ENCODE measurements at places on chromosomes 6 and 20. TPM values are rescaled to one million over a fixed set of nuclear protein-coding genes. Genes with fewer than 3 reads are reported as not detected.

DNA sequence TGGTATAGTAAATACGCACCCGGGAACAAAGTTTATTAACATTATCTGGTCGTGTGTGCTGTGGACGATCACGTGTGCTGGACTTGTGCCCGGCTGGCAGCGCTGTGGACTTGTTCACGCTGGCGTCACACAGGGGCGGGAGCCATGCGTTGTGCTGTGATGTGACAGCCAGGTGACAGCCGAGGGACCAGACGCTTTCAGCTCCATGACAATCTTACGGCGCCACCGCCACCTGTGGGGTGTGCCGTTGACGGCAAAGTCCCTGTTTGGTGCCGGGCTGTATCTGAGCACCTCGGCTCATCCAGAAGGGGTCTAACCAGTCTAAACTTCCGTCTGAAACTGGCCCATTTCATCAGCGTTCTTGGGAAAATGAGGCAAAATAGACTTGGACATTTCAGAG is 25.2 kb downstream of the DLL1 start:
- H3K36me3 ChIP-seq: no peaks in the 10 kb centered on the region
- no peaks in the 10 kb centered on the region for H3K4me1 ChIP-seq
- H3K4me3 ChIP-seq: no peak overlapping the region
- no peak for DNase-seq

- DNase-seq: no peak
- H3K4me1 ChIP-seq: no peaks in the 10 kb centered on the region
- no peak overlapping the region for H3K4me3 ChIP-seq
- H3K36me3 ChIP-seq: no peaks in the 10 kb centered on the region
These were observed 149.5 kb upstream of the BMP5 start for GRCh38 chr6:56024931-56025330.

GRCh38 chr20:10249822-10250221 is 31.2 kb downstream of the SNAP25 start:
- no peaks in the 10 kb centered on the region for H3K4me1 ChIP-seq
- H3K27ac ChIP-seq: no peak overlapping the region
- H3K4me3 ChIP-seq: no peak overlapping the region

GRCh38 chr6:83252719-83253118 is 59.6 kb downstream of the RWDD2A start:
- no peak overlapping the region for H3K4me3 ChIP-seq
- no peaks in the 10 kb centered on the region for H3K4me1 ChIP-seq
- no peak overlapping the region for H3K27ac ChIP-seq
- no peak for DNase-seq

- no peak for DNase-seq
- no peak overlapping the region for H3K27ac ChIP-seq
- no peak overlapping the region for H3K4me3 ChIP-seq
These were observed 534.0 kb downstream of the CBLN4 start for GRCh38 chr20:55471052-55472006.

- no peaks in the 10 kb centered on the region for H3K36me3 ChIP-seq
- H3K4me1 ChIP-seq: no peaks in the 10 kb centered on the region
- no peak for DNase-seq
- H3K27ac ChIP-seq: no peak overlapping the region
- H3K4me3 ChIP-seq: no peak overlapping the region
These were observed 137.8 kb downstream of the BTBD9 start for GRCh38 chr6:38501931-38502330.

DNA sequence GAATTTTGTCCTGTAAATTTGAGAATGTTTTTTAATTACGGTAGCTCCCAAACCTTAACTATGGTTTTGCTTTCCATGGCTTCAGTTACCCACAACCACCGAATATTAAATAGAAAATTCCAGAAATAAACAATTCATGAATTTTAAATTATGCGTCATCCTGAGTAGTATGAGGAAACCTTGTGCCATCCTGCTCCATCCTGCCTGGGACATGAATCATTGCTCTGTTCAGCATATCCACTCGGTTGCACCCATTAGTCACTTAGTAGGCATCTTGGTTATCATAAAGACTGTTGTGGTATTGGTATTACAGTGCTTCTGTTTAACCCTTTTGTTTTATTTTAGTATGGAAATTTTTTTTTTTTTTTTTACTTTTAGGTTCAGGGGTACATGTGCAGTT is 39.7 kb downstream of the KCNS1 start:
- H3K27ac ChIP-seq: no peak overlapping the region
- no peak overlapping the region for H3K4me3 ChIP-seq
- H3K36me3 ChIP-seq: peaks cover 6% of the 10 kb centered on the region
- DNase-seq: no peak
- H3K4me1 ChIP-seq: no peaks in the 10 kb centered on the region

DNA sequence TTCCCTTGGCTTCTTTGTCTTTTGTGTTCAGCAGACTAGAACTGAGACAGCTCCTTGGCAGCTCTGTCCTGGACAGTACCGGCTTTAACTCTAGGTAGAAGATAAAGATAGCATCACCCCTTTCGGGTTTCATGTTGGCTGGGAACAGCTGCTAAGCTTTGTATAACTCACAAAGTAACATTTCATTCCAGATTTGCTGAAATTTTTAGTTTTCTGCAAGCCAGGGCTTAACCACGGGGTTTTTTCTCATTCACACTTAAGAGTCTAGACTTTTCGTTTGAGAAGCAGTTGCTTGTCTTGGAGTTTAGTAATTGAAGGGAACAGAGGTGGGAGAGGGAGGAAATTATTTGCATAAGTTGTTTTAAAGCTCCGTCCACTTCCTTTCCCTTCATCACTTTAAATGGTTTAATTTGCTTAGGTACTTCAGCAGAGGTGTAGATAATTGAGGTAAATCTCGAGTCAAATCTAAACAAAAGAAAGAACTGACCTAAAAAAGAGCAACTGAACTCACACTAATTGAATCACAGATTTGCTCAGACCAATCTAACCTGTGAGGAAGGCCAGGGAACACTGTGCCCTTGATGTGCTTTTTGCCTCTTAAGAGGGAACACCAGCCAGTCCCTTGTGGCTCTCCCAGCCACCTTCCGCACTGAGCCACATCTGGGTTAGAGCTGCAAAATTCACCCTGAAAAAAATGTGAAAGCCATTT is 48.3 kb downstream of the RREB1 start:
- no peak overlapping the region for H3K4me3 ChIP-seq
- no peaks in the 10 kb centered on the region for H3K27me3 ChIP-seq
- no peak overlapping the region for H3K27ac ChIP-seq
- no peaks in the 10 kb centered on the region for H3K36me3 ChIP-seq
- peaks cover 80% of the 10 kb centered on the region for H3K4me1 ChIP-seq

DNA sequence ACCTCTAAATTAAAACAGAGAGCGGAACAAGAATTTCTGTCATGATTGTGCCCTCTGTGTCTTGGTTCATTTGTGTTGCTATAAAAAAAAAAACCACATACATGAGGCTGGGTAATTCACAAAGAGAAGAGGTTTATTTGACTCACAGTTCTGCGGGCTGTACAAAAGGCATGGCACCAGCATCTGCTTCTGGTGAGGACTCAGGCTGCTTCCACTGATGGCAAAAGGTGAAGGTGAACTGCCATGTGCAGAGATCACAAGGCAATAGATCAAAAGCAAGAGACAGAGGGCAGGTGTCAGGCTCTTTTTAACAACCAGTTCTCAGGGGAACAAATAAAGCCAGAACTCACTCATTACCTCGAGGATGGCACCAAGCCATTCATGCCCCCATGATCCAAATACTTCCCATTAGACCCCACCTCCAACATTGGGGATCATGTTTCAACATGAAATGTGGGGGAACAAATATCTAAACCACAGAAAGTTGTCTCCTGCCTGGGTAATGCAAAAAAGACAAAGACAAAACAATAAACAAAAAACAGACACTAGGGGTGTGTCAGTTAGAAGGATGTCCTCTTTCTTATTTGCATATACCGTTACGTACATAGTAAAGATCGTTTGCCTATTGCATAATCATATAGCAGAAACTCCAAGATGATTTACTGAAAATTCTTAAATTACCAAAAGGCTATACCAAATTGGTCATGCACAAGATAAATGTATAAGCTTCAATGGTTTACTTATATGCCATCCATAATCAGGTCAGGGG is 17.0 kb downstream of the SERPINB9 start:
- H3K27me3 ChIP-seq: no peaks in the 10 kb centered on the region
- H3K27ac ChIP-seq: no peak overlapping the region
- H3K36me3 ChIP-seq: peaks cover 23% of the 10 kb centered on the region
- H3K4me3 ChIP-seq: no peak overlapping the region

Gene OARD1
- 16.9 TPM for total RNA-seq

Measured in tibial nerve (tissue), 4 donors.